ENCODE measurements at places on chromosomes 1 and 21.
A peak's percentile ranks its signal among the peaks of the same experiment; 100 is the strongest.

GRCh38 chr1:160284220-160284781 lies 632 bp downstream of the PEX19 start:
- no peak for DNase-seq

- no peak for DNase-seq
Observed at GRCh38 chr1:19533626-19534025, 48.3 kb upstream of the CAPZB start.

DNA sequence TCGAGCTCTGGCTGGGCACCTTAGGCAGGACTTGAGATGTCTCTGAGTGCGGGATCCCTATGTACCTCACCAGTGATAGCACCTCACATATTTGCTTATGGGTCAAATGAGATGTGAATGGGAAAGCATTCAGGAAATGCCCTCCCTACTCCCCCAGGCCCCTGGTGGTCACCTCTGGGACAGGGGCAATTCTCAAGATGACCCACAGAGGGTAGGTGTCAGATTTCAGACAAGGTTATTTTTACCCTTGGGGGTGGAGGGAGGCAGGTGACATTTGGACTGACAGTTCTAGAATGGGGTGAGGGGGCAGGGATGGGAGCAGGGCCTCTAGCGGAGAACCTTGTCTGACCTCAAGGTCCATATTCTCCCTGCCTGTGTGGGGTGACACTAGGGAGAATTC lies 27.1 kb downstream of the ACOT11 start:
- no peak for DNase-seq

GRCh38 chr1:112431038-112431437 lies 35.0 kb downstream of the CTTNBP2NL start:
- no peak for DNase-seq

- DNase-seq: peak; percentile 48
Observed at GRCh38 chr1:40232444-40232843, 15.3 kb upstream of the TMCO2 start.
